ENCODE measurements at places on chromosomes 13 and 19. TPM values are rescaled to one million over a fixed set of nuclear protein-coding genes. Genes with fewer than 3 reads are reported as not detected.

JAK3 gene
- 119 TPM for total RNA-seq

PSG5 gene
- total RNA-seq: not detected

GIPC3 gene
- total RNA-seq: 1.5 TPM

TEX101 gene
- not detected for total RNA-seq

DNA sequence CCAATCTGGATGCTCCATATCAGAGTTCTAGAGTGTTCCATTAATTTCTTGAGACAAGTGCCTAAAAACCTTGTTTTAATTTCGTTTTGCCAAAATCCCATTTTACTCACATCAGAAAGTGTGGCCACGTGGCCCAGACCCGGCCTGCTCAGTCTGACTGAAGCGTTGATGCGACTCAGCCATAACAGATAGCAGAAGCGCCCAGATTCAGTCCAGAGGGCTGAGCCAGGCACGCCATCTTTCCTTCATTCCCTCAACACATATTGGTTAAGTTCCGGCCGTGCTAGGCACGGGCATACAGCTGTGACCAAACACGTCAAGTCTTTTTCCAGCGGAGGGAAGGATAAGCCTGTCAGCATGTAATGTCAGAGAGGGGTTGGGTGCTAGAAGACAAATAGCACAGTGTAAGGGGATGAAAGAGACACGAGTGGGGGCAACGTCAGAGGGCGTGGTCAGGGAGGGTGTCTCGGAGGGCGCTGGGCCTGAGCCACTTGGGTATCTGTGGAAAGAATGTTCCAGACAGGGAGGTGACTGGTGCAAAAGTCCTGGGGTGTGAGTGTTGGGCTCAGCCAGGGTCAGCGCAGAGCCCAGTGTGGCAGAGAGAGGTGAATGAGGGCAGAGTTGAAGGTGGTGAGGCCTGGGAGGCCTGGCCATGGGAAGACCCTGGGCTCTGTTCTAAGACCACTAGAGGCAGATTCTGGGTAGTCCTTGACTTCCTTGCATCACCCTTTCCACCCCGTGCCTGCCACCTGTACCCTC is 3.1 kb downstream of the F10 start:
- DNase-seq: no peak
- H3K4me3 ChIP-seq: no peak overlapping the region
- H3K4me1 ChIP-seq: no peaks in the 10 kb centered on the region
- H3K36me3 ChIP-seq: no peaks in the 10 kb centered on the region
- no peak overlapping the region for H3K27ac ChIP-seq

- DNase-seq: no peak
- H3K36me3 ChIP-seq: no peaks in the 10 kb centered on the region
- no peak overlapping the region for H3K4me3 ChIP-seq
- H3K27ac ChIP-seq: no peak overlapping the region
Measured at GRCh38 chr13:35208587-35208986, 266.5 kb downstream of the NBEA start.

DNA sequence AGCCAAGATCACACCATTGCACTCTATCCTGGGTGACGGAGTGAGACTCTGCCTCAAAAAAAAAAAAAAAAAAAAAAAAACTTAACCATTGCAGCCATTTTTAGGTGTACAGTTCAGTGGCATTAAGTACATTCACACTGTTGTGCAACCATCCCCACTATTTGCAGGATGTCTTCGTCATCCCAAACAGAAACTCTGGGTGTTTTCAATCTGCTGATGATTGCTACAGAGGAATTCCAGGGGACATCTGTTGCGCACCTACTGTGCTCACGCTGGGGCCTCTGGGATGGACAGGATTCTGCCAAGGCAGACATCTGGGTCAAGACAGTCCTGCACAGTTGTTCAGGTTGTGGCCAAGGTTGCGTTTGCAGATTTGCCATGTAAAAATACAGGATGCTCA is 2.4 kb upstream of the APOC4 start:
- no peak overlapping the region for H3K4me3 ChIP-seq
- no peak for DNase-seq
- H3K4me1 ChIP-seq: no peaks in the 10 kb centered on the region
- no peak overlapping the region for H3K27ac ChIP-seq
- no peaks in the 10 kb centered on the region for H3K36me3 ChIP-seq

DNA sequence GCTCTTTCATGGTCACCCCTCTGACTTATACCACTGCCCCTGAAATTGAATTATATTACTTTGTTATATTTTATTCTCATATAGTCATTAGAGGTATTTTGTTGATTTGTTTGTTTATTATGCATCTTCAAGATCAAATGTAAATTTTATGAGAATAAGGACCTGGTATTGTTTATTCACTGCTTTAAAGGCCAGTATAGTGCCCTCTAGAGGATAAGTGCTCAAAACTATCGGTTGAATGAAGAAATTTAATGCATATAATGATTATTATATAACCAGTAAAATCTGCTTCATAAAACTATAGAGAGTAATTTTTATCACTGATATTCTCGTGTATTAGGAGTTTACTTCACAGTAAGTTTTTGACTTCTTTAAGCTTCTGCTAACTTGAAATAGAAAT is 1401.9 kb downstream of the SLITRK1 start:
- no peak for DNase-seq
- no peaks in the 10 kb centered on the region for H3K36me3 ChIP-seq
- H3K4me3 ChIP-seq: no peak overlapping the region
- no peaks in the 10 kb centered on the region for H3K4me1 ChIP-seq

GRCh38 chr13:34942732-34943435 is 814 bp downstream of the NBEA start:
- H3K4me1 ChIP-seq: peaks cover 10% of the 10 kb centered on the region
- no peak overlapping the region for H3K27ac ChIP-seq
- H3K36me3 ChIP-seq: no peaks in the 10 kb centered on the region
- peak overlapping the region; percentile 81 for H3K4me3 ChIP-seq

- H3K4me1 ChIP-seq: peaks cover 15% of the 10 kb centered on the region
- H3K27ac ChIP-seq: no peak overlapping the region
- H3K4me3 ChIP-seq: no peak overlapping the region
- H3K36me3 ChIP-seq: peaks cover 60% of the 10 kb centered on the region
Measured at GRCh38 chr19:30001301-30001700, 59.3 kb downstream of the URI1 start.

GRCh38 chr19:6503407-6504201 is 1.5 kb upstream of the TUBB4A start:
- DNase-seq: no peak
- H3K27me3 ChIP-seq: peaks cover 14% of the 10 kb centered on the region
- H3K4me1 ChIP-seq: peaks cover 21% of the 10 kb centered on the region
- H3K27ac ChIP-seq: peak overlapping the region; percentile 68
- H3K36me3 ChIP-seq: no peaks in the 10 kb centered on the region

DNA sequence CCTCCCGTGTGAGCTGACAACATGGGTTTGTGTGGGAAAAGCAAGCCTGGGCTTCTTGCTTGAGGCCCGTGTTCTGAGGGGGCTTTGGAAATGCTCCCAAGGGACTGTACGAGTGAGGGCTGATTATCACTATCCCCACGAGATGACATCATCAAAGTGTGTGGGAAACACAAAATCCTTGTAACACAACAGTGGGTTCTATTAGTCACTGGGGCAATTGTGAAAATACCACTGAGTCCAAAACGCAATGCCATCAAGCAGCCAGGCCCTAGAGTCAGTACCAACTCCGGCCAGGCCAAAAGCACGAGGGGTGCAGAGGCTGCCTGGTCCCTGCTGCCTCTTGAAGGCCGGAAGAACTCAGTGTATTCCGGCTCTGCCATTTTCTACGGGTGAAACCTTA is 29.6 kb downstream of the CAPS start:
- DNase-seq: no peak
- H3K36me3 ChIP-seq: peaks cover 5% of the 10 kb centered on the region

DNA sequence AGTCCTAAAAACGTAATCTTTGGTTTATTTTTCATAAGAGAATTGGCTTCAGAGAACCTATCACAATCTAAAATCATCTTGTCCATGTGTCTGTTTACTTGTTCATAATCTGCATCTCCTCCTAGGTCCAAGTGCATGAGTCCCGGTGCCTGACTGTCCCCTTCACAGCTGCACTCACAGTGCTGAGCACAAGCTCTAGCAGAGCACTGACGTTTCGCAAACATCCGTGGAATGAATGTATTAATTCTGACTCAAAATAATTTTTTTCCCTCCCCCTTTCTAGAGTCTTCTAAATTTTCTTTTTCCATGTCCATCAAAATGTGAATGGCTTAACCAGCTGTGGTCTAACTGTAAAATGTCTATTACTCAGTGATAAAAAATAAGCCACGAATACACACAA is 245.5 kb upstream of the TSHZ3 start:
- no peaks in the 10 kb centered on the region for H3K27me3 ChIP-seq
- no peaks in the 10 kb centered on the region for H3K36me3 ChIP-seq
- no peak for DNase-seq
- no peaks in the 10 kb centered on the region for H3K4me1 ChIP-seq
- H3K4me3 ChIP-seq: no peak overlapping the region

- peaks cover 8% of the 10 kb centered on the region for H3K27me3 ChIP-seq
- DNase-seq: no peak
- H3K4me1 ChIP-seq: peaks cover 7% of the 10 kb centered on the region
- no peak overlapping the region for H3K4me3 ChIP-seq
Measured at GRCh38 chr13:110964229-110965037, 49.6 kb upstream of the ANKRD10 start.

Measured in activated naive CD8-positive, alpha-beta T cell treated with anti-CD3 and anti-CD28 coated beads, Interleukin-2, amount 10 ng/mL, durations not matched to agents 7 days and 5 days (primary cell).